EL (cell line): ENCODE measurements at places on chromosomes 4 and X.
A peak's percentile ranks its signal among the peaks of the same experiment; 100 is the strongest.

GRCh38 chr4:139337612-139338011 lies 35.3 kb upstream of the NDUFC1 start:
- no peak for DNase-seq

DNA sequence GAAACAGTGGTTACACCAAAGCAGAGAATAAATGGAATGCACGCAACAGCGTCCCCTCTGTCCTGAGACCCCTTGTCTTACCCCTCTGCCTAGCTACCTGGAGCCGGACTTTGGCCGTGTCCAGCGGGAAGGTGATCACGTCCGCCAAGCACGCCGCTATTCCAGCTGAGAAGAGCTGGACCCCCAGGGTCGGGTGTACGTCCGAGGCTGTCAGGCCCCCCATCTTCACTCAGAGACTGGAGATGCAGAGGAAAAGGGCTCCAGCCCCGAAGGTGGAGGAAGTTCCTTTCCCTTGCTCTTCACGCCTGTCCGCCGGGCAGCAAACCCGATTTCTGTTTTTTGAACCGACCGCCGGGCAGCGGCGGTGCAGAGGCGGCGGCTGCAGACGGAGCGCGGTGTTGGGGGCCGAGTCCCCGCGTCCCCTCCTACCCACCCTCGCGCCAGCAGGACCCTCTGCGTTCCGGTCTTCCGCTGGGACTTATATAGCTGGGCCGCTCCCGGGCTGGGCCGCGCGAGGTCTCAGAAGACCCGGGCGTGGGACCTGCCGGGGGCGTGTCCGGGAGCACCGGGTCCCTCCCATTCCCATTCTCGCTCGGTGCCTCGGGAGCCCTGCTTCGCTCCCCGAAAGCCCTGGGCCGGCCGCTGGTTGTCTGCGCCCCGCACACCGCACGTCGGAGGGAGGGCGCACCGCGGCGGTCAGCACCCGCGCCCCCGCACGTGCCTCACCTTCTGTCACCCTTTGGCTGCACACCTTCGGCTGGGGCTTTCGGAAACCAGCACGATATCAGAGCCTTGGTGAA lies at the start of gene UCP1:
Gene UCP1, minus strand, starts transcription at position 455 of the 800 bp plus-strand sequence. Its CDS starts 232 bp downstream, at position 223.
- DNase-seq = peak; percentile 13

- DNase-seq = no peak
These were observed 204.9 kb upstream of the MAGEB2 start for GRCh38 chrX:30010471-30010870.

DNA sequence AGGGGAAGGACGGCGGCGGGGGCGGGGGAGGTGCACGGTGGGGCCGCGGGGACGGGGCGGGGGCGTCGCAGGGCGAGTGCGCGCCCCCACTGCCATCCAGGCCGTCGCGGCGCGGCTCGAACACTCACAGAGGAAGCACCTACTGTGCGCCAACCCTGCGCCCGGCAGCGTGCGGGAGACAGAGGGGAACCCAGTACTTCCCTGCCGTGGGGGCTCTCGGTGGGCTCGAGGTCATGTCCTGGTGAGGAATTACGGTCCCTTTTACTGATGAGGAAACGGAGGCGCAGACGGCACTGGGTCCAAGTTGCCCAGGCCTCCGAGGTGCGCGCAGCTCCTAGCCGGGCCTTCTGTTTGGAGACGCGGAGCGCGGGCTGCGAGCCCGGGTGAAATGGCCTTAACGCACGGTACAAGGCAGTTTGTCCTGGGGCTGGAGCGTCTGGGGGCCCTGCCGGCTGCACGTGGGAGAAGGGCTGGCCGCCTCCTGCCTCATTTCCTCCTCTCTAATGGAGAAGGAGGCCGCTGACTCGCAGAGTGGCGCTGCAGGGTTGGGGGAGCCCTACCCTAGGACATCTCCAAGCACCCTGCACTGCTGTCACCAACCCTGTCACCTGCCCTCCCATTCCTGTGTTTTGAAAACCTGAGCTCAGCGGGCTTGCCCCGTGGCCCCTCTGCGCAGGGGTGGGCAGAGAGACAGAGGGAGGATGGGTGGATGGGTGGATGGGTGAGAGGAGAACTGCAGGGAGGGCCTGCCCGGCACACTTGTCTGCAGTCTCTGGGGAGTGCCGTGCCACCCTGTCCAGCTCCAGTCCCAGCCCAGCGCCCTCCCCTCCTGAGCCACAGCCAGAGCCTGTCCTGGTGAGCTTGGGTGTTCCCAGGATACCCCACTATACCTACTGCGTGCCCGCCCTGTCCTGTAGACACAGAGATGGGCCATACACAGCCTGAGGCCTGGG lies 106.0 kb downstream of the ADRA2C start:
- no peak for DNase-seq

DNA sequence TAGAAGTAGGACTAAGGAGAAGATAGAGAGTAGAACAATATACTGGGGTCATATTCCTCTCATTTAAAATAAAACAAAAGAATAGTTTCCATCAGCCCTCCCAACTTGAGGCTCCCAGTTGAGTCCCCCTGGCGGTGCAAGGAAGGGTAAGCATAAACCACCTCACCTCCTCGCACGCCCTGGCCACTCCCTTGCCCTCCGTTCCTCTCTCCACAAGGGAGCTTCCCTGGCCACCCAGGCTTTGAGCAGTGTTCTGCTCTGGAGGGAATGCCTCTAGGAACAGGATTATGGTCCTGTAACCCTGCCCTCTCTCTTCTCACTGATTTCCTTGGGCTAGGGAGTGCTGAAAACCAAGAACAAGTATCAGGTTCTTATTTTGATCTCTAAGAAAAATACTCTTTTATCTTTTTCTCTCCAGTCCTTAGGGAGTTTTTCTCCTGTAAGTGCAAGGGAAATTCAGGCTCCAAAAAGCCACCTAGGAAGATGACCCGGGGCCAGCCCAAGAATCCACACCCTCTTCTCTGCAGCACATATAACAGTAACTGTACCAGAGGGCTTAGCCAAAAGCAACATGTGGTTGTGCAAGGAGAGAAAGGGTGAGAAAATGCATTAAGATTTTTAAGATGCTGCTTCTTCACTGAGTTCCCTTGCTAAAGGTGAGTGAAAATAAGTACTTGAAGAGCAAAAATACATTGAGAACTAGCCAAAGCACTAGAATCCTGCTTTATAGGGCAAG lies 69.9 kb downstream of the USP38 start:
- no peak for DNase-seq
